Stimulated activated CD4-positive, alpha-beta T cell treated with anti-CD3 and anti-CD28 coated beads, Interleukin-4, amount 100 ng/mL, for 24 hours (primary cell): ENCODE measurements at places on chromosomes 4 and X.

DNA sequence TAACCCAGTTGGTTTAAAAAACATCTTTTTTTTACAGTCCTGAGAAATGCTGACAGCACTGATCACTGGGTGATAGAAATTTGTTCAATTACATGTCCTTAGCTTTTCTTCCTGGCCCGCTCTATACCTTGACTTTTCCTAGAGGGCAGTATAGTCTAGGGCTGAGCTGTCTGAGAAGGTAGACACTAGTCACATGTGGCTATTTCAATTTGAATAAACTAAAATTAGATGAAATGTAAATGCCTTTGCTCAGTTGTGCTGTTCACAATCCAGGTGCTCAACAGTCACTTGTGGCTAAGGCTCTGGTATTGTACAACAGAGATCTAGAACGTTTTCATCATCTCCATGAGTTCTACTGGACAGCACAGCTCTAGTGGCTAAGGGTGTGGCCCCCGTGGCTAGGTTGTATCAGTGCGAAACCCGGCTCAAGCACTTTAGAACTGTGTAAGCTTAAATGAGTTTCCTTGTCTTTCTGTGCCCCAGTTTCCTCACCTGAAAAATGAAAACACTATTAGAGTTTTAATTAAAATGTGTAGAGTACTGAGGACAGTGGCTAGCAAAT, 111.6 kb upstream of the WDR17 start:
- no peak for DNase-seq

DNA sequence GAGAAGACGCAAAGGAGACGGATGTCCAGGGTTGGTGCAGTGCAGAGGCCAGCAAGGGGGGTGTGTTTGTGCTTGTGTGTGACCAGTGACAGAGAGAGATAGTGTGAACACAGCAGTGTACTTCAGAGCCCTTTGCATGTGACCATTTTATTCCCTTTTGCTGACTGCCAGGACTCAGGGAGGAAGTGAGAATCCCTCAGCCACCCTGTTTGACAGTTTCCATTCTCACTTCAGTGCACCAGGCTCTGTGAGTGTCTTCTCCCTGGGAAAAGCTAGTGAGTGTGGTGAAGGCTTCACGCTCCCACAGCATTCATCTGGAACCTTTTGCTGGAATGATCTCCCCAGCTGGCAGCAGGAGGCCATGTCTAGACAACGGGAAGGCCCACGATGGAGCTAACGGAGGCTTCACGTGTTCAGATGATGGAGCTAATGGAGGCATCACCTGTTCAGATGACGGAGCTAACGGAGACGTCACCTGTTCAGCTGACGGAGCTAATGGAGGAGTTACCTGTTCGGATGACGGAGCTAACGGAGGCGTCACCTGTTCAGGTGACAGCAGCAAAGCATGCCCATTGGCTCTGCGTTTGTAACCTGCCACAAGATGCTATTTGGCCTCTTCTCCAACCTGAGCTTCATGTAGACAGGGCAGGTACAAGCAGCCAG, 195.4 kb downstream of the AFAP1 start:
- DNase-seq = no peak

DNA sequence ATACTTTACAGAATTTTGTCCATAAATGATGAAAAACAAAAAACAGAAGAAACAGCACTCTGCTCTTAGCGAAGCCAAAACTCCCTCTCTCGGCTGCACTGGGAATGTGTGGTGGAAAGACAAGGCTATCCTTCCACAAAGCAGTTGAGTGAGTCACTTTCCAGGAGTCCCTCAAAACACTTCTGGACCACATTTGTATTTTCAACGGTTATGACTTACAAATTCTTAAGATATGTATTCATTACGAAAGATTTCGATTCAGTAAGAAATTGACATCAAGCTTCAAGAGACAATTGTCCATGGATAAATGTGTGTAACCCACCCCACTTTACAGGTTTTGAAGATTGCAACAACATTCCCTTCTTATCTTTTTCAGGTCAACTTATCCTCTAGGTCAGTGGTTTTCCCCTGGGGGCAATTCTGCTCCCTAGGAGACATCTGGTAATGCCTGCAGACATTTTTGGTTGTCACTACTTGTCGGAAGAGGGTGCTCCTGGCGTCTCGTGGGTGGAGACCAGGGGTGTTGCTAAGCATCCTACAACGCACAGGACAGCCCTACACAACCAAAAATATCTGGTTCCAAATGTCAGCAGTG, 66.7 kb upstream of the MTNR1A start:
- DNase-seq = no peak

GRCh38 chr4:67161311-67161710, 384.0 kb downstream of the CENPC start:
- no peak for DNase-seq

DNA sequence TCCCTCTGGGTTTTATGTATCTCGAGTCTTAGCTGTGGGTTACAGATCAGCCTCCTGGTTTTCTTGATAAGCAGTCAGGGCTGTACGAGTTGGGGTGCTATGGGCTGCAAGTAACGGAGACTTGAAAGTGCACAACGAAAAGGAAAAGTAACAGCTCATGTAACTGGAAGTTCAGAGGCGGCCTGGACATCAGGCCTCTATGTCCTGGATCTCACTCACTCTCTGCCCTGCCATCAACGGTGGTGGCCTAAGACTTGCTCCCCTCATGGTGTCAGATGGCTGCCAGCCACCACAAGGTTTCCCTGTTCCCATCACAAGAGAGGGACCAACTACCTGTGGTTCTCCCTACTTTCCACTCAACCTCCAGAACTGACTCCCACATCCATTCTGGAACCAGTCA, 4.8 kb downstream of the PPP2R2C start:
- DNase-seq = no peak

DNA sequence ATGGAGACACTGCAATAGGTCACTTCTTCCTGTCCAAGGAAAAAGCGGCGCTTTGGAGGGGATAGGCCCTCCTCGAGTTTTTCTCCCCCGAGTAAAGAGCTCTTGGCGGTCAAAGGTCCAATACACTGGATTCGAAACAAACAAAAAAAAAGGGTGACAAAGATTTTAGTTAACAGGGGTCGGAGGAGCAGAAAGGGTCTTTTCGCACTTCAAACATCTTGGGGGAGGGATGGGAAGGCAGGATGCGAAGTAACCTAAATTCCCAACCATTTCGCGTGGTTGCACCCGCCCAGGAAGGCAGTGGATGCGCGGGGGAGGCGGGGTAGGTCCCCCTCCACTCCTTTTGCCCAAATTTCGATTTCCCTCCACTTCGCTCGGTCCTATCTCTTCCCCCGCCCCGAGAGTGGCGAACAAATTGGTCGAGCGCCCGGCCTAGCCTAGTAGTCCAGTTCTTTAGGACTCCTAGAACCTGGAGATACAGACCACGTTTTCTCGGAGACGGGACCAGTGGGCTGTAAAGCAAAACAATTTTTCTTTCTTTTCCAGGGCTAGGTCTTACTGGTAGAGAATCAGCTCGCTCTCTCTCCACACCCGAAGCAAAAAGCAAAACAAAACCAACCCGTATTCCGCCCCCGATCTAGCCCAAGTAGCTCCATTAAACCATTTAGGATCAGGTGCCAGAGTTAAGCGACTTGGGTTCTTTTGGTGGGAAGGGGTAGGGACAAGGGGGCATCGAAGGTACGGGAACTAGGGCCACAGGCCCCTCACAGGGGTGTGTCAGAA, 2.0 kb upstream of the STAG2 start:
- DNase-seq = peak; percentile 7

- DNase-seq = peak; percentile 22
Measured at GRCh38 chrX:53440621-53441517, 6.7 kb upstream of the HSD17B10 start.

DNA sequence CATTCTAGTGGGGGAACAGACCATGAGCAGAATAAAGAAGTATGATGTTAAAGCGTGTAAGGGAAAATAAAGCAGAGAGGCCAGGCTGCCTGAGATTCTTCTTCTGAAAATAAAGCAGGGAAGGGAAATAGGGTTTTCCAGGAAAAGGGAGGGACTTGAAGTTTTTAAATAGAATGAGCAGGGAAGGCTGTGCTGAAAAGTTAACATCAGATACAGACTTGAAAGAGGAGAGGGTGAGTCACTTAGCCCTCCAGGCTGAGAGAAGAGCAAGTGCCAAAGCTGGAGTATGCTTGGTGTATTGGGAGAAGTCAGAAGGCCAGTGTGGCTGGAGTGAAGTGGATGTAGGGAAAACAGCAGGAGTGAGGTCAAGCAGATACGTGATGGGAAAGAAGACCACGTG, 10.0 kb upstream of the PLK4 start:
- no peak for DNase-seq

DNA sequence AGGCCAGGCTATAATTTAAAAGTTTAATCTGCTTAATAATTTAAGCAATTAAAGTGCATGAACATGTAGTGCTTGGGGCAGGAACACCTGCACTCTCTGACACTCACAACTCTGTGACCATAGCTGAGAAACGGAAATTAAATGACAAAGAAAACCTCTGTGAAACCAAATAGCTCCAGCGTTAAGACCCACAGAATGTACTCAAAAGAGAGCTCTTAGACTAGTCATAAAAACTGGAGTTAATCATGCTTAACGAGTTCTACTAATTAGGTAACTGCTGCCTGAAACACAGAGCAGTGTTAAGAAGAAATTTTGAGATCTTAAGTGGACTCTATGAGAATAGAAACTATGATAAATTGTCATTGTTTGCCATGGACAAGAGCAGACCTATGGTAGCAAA, 174.4 kb upstream of the SPIN4 start:
- no peak for DNase-seq

- no peak for DNase-seq
Measured at GRCh38 chr4:102157984-102158383, 187.3 kb downstream of the SLC39A8 start.

DNA sequence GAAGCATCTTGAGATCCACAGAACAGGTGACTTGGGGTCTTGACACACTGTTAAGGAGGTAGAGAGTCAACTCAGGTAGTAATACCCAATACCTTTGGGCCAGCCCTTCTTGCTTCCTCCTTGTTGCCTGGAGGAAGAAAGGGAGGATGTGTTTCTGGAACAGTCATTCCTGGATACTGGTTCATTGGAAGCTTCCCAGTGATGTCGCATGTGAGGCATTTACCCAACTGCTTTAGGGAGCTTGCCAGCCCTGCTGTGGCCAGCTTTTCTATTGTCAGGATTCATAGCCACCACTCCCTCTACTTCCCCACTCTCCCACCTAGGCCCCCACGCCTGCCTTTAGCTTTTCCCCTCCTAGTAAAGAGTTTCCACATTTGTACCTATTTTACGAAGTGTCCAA, 310.3 kb upstream of the PRPS2 start:
- DNase-seq = no peak

DNA sequence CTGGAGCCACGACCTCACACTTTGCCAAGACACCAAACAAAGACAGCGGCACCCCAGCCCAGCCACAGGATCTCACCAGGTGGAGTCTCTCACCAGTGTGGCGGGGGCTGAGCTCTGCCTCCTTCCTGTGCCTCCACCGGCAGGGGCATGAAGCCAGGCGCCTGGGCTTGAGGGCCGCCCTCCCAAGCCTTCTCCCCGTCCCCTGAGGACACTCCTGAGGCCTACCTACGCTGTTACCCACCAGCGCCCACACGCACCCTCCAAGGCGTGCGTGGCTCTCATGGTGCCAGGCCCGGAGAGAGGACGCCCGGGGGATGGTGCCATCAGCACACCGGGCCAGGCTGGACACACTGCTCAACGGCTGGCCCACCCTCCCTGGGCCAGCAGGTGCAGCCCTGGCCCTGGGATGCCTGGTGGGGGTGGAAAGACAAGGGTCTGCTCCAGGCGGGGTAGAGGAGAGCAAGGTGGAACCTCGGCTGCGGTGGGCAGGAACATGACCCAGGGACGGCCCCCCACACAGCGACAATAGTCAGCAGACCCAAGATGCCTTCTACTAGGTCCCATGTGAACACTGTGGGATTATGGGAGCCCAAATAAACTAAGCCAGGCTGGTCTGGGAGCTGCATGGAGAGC, 22.1 kb downstream of the NELFA start:
- DNase-seq = no peak

- no peak for DNase-seq
Measured at GRCh38 chrX:2715066-2715600, 24.0 kb downstream of the CD99 start.

GRCh38 chr4:54657551-54658251, at the start of gene KIT:
TSS of gene KIT (plus strand) at chr4:54657957. CDS start at chr4:54658015, 58 bp downstream.
- DNase-seq = peak; percentile 8

GRCh38 chr4:77827343-77827742, 8.2 kb upstream of the CNOT6L start:
- no peak for DNase-seq

GRCh38 chr4:32858971-32859370, 2138.8 kb downstream of the PCDH7 start:
- no peak for DNase-seq

- no peak for DNase-seq
Measured at GRCh38 chr4:37542706-37543105, 143.5 kb downstream of the RELL1 start.

- no peak for DNase-seq
Measured at GRCh38 chr4:182155806-182156205, 87.4 kb upstream of the TENM3 start.

DNA sequence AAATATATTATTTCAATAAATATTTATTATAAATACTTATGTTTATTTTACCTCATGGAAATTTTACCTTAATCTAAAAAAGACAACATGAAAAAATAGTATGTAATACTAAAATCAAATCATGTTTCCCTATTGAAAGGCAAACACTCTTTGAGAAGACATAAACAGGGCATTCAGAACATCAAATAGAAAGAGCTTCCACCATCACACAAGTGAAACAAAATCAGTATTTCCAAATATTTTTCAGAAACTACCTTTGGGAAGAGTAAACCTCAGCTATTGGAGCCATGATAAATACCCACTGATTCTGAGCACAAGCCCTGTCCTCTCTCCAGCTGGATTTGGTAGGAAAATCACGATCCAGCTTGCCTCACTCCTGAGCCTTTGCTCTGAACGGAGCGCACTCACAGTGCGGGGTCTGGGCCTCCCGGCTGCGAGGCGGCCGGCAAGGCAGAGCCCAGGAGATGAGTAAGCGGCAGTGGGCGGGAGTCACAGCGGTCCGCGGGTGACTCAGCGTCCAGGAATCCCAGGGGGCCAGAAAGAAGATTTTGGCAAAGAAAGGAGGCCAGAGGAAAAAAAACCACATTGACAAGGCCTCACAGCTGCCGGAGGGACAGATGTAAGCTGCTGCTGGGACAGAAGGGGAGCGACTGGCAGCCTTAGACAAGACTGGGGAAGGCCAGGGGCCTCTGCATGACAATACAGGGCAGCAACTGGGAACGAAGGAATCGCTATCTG, 14.7 kb upstream of the ANXA5 start:
- DNase-seq = peak; percentile 40

DNA sequence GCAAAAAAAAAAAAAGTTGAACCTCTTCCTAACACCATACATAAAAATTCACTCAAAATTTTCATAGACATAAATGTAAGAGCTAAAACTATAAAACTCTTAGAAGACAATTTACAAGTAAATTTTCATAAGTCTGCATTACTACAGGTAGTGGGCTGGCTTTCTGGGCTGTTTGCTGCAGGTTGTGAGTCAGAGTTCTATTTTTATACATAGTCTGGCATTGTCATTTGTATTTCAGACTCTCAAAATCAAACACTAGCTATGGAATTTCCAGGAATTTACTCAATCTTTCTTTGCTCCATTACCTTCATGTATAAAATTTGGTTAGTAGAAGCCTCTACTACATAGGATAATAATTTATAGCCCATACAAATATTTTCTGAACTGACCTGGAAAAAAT, 227.2 kb downstream of the COX18 start:
- DNase-seq = no peak
